Lower lobe of right lung (tissue), 2 donors: ENCODE measurements at places on chromosomes 13 and 19. TPM values are rescaled to one million over a fixed set of nuclear protein-coding genes. Genes with fewer than 3 reads are reported as not detected.
A peak's percentile ranks its signal among the peaks of the same experiment; 100 is the strongest.

Gene GSK3A
- total RNA-seq: 39.8 TPM

DNA sequence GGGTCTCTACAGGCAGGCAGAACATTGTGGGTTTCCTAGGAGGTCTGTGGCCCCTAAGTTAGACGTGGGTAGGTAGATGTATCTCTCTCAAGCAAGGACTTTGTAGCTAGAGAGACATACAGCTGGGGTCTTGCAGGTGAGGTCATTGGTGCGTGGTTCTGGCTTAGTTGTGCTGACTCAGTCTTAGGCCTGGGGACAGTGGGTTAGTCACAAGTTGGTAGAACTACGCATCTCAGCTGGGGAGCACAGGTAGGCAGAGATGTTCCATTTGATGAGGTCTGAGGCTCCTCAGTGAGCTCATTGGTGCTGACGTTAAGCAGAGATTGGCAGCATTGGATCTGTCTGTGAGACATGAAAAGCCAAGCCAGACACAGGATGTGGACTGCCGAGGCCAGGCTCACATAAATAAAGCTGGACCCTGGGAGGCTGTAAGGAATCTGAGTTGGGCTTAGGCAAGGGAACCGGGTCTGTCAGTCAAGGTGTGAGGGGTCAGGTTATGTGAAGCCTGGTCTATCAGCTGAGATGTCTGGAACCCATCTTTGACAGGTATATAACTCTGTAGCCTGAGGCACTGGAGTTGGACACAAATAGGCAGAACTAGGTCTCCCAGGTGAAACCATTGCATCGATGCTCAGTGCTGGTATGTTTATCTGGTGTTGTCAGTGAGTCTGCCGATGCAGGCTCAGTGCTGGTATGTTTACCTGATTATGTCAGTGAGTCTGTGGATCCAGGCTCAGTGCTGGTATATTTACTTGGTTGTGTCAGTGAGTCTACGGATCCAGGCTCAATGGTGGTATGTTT is 17.4 kb upstream of the PDCD2L start:
- H3K27me3 ChIP-seq: no peaks in the 10 kb centered on the region
- no peak for DNase-seq
- no peaks in the 10 kb centered on the region for H3K4me1 ChIP-seq

DNA sequence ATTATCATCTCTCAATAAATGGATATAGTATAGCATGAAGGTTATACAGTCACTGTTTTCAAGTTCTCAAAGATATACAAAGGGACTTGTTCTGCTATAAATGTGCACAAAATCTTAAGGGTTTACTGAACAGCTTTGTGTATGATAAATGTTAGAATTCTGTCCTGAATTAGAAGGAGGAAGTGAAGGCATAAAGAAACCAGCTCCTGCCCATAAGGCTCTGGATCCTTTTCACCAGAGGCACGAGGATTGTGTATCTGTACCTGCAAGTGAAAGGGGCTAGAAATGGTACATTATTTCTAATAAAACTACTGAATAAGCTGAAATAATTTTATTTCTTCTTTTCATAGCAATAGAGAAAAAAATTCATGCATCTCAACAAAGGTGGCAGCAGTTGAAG is 32.4 kb downstream of the PHF11 start:
- H3K36me3 ChIP-seq: peaks cover 63% of the 10 kb centered on the region
- H3K27me3 ChIP-seq: no peaks in the 10 kb centered on the region
- H3K4me1 ChIP-seq: no peaks in the 10 kb centered on the region

Gene LRRC63
- total RNA-seq: 1.7 TPM

Gene ZNF345
- total RNA-seq: 7.0 TPM

DNA sequence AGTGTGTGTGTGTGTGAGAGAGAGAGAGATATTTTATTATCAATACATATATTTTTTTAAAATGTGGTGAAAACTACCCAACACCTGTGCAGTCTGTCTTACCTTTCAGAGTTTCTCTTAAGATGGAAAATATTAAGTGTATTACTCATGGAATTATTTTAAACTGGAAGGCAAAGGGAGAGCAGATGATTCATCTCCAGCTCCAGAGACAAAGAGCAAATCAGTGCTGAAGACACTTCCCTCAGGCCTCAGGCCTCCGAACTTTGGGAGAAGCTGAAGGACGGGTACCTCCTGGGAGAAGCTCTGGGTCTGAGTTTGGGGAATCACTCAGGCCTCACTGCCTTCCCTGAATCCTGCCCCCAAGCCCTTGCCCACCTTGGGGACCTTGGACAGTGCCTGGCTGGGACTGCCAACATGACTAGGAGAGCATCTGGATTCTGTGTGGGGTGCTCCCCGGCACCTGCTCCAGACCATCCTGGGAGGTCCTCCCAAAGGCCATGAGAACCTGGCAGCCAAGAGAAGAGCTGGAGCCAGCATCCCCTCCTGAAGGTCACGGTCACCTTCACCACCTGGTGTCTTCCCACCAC is 170.4 kb upstream of the UBL3 start:
- DNase-seq: no peak
- no peaks in the 10 kb centered on the region for H3K36me3 ChIP-seq
- H3K4me3 ChIP-seq: no peak overlapping the region
- H3K4me1 ChIP-seq: no peaks in the 10 kb centered on the region

- H3K4me1 ChIP-seq: peaks cover 17% of the 10 kb centered on the region
- H3K36me3 ChIP-seq: no peaks in the 10 kb centered on the region
- H3K27me3 ChIP-seq: peaks cover 36% of the 10 kb centered on the region
- H3K4me3 ChIP-seq: peak overlapping the region; percentile 50
- H3K27ac ChIP-seq: peak overlapping the region; percentile 56
Measured at GRCh38 chr19:15550929-15551292, 42.6 kb downstream of the CYP4F22 start.

- H3K4me1 ChIP-seq: no peaks in the 10 kb centered on the region
- H3K4me3 ChIP-seq: no peak overlapping the region
- H3K27me3 ChIP-seq: peaks cover 9% of the 10 kb centered on the region
- no peak for DNase-seq
Measured at GRCh38 chr19:29259867-29260281, 46.9 kb upstream of the UQCRFS1 start.

Gene COMP
- 2.3 TPM for total RNA-seq

DNA sequence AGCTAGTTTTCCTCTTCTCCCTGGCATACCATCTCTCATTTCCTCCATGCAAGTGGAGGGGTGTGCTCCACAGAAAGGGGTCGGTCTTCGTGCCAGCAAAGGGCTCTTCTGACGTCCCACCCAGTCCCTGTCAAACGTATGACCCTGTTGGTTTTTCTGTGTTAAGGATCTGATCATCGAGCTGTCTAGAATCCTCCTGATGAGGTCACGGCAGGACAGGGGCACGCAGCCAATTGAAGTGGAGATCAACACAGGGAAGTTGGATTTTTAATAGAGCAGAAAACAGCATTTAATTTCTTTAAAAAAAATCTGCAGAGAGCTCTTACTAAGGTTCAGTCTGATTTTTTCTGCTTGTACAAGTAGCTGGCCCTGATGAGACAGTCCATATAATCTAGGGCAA is 339.4 kb downstream of the TEX29 start:
- no peak overlapping the region for H3K27ac ChIP-seq
- H3K36me3 ChIP-seq: no peaks in the 10 kb centered on the region
- DNase-seq: no peak
- peaks cover 4% of the 10 kb centered on the region for H3K27me3 ChIP-seq
- no peak overlapping the region for H3K4me3 ChIP-seq

GRCh38 chr13:71018544-71018943 is 848.5 kb downstream of the DACH1 start:
- H3K27me3 ChIP-seq: no peaks in the 10 kb centered on the region
- H3K36me3 ChIP-seq: no peaks in the 10 kb centered on the region
- H3K27ac ChIP-seq: no peak overlapping the region
- H3K4me1 ChIP-seq: no peaks in the 10 kb centered on the region
- no peak overlapping the region for H3K4me3 ChIP-seq

DNA sequence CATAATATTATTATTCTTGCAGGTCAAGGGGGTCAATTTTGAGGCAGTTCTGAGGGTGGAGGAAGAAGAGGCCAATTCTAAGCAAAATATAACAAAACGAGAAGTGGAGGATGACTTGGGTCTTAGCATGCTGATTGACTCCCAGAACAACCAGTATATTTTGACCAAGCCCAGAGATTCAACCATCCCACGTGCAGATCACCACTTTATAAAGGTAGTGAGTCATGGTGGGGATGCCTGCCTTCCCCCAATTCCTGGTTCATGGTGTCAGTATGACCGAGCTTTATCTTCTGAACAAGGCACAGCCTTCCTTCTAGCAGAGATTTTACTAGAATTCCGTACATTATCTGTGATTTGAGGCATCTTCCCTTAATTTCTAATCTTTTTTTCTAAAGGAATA is 9.4 kb upstream of the DCUN1D2 start:
- H3K4me3 ChIP-seq: no peak overlapping the region
- H3K4me1 ChIP-seq: peaks cover 13% of the 10 kb centered on the region
- H3K36me3 ChIP-seq: peaks cover 95% of the 10 kb centered on the region
- no peak for DNase-seq
- H3K27me3 ChIP-seq: no peaks in the 10 kb centered on the region

Gene IGFLR1
- 17.1 TPM for total RNA-seq

GRCh38 chr13:112143753-112144615 is 77.0 kb downstream of the SOX1 start:
- H3K27ac ChIP-seq: no peak overlapping the region
- no peaks in the 10 kb centered on the region for H3K27me3 ChIP-seq
- DNase-seq: no peak
- H3K4me1 ChIP-seq: no peaks in the 10 kb centered on the region
- H3K4me3 ChIP-seq: no peak overlapping the region
- no peaks in the 10 kb centered on the region for H3K36me3 ChIP-seq

GRCh38 chr19:1745589-1746031 is 7.7 kb upstream of the ONECUT3 start:
- no peak for DNase-seq
- H3K4me1 ChIP-seq: peaks cover 23% of the 10 kb centered on the region

Gene ZSCAN1
- not detected for total RNA-seq

Gene ZNF709
- total RNA-seq: 3.9 TPM

GRCh38 chr19:29247051-29247450 is 34.1 kb upstream of the UQCRFS1 start:
- no peaks in the 10 kb centered on the region for H3K36me3 ChIP-seq
- no peak for DNase-seq
- no peak overlapping the region for H3K4me3 ChIP-seq
- H3K27me3 ChIP-seq: peaks cover 4% of the 10 kb centered on the region
- H3K4me1 ChIP-seq: peaks cover 5% of the 10 kb centered on the region

Gene VSTM1
- total RNA-seq: 1.7 TPM

Gene ADGRE3
- total RNA-seq: 25.5 TPM

GRCh38 chr13:75072368-75072767 is 409.6 kb downstream of the TBC1D4 start:
- H3K27ac ChIP-seq: no peak overlapping the region
- DNase-seq: no peak
- H3K27me3 ChIP-seq: no peaks in the 10 kb centered on the region
- H3K4me1 ChIP-seq: no peaks in the 10 kb centered on the region
- H3K36me3 ChIP-seq: no peaks in the 10 kb centered on the region

Gene PEAK3
- total RNA-seq: 7.5 TPM

DNA sequence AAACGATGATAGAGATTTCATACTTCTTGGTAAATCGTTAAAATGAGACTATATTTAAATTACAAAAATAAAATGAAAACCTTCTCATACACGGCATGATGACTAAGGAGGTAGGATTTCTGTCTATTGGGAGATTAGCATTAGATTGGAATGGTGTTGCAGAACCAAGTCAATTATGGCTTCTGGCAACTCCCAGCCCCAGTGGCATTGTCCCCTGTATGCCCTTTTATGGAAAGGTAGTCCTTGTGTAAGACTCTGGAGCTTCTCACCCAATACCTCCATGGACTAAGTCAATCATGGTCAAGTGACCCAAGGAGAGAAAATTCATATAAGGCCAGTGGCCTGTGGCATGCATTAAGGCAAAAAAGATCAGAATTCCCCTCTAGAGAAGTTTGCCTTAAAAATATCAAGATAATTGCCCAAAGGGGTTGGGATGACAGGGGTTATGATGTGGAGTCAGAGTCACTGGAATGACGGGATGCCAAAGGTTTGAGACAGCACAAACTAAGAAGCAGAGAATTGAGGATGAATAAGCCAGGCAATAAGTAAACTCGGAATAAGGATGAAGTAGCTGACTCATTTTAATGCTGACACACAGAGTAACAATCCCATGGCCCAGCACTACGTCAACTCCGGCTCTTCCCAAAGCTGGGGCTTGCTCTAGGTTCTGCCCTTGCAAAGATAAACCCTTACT is 57.8 kb upstream of the POSTN start:
- no peak for DNase-seq
- no peak overlapping the region for H3K27ac ChIP-seq
- H3K36me3 ChIP-seq: no peaks in the 10 kb centered on the region
- no peak overlapping the region for H3K4me3 ChIP-seq
- H3K4me1 ChIP-seq: no peaks in the 10 kb centered on the region
- no peaks in the 10 kb centered on the region for H3K27me3 ChIP-seq

Gene TJP3
- 34.4 TPM for total RNA-seq

DNA sequence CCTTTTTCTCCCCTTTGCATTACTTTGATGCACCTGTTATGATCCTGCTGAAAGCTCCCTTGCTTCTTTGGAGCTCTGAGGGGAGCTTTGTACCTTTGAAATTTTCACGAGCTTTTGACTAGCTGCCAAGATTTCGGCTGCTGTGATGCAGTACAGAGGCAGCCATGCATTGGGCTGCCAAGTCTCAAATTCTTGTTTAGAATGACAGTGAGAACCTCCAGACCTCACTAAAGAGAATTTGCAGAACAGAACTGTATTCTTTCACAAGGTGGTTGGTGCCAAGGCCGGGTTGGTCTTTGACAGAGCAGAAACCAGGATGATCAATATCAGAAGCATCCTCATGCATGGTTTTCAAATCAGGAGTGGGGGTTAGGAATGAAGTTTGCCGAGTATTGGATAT is 414.8 kb downstream of the GPC5 start:
- no peaks in the 10 kb centered on the region for H3K27me3 ChIP-seq
- no peak overlapping the region for H3K4me3 ChIP-seq
- DNase-seq: no peak
- H3K27ac ChIP-seq: no peak overlapping the region

- H3K36me3 ChIP-seq: peaks cover 25% of the 10 kb centered on the region
Measured at GRCh38 chr19:41264581-41265394, 616 bp downstream of the HNRNPUL1 start.

DNA sequence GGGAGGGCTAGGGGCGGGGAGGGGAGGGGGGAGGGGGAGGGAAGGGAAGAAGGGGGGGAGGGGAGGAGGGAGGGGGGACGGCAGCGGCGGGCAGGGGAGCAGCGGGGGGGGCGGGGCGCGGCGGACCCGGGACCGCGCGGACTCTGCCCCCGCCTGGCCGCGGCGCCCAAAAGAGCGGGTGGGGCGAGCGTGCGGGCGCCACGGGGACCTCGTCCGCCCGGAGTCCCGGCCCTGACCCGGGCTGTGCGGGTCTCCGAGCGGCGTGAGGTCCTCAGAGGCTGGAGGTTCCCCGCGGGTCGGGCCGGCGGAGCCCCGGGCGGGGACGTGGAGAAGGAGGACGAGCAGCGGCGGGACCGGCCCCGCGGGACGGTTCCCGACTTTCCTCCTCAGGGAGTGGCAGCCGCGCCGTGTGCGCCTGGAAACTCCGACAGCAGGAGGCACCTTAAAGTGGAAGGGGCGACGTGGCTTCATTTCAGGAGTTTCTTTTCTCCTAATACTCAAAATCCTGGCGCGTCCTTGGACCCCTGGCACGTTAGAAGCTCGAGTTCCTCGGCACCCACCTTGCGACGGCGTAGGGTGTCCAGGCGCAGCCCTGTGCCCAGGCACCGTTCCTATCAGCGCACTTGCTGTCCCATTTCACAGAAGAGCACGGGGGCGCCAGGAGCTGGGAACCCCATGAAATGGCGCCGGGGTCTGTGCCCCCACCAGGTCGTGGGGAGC is 518 bp upstream of the PLPP2 start:
- peak overlapping the region; percentile 23 for H3K4me3 ChIP-seq
- no peak overlapping the region for H3K27ac ChIP-seq
- no peak for DNase-seq

GRCh38 chr13:94709001-94709834 is 3.1 kb downstream of the SOX21 start:
- no peak overlapping the region for H3K27ac ChIP-seq
- H3K4me1 ChIP-seq: peaks cover 33% of the 10 kb centered on the region
- no peak for DNase-seq
- H3K27me3 ChIP-seq: peaks cover 97% of the 10 kb centered on the region
- no peaks in the 10 kb centered on the region for H3K36me3 ChIP-seq

Gene OR4F17
- not detected for total RNA-seq
